HFFc6 (cell line): ENCODE measurements at places on chromosomes 2 and 18.

GRCh38 chr2:238941262-238941792 is 93.4 kb downstream of the TWIST2 start:
- no peak for DNase-seq

DNA sequence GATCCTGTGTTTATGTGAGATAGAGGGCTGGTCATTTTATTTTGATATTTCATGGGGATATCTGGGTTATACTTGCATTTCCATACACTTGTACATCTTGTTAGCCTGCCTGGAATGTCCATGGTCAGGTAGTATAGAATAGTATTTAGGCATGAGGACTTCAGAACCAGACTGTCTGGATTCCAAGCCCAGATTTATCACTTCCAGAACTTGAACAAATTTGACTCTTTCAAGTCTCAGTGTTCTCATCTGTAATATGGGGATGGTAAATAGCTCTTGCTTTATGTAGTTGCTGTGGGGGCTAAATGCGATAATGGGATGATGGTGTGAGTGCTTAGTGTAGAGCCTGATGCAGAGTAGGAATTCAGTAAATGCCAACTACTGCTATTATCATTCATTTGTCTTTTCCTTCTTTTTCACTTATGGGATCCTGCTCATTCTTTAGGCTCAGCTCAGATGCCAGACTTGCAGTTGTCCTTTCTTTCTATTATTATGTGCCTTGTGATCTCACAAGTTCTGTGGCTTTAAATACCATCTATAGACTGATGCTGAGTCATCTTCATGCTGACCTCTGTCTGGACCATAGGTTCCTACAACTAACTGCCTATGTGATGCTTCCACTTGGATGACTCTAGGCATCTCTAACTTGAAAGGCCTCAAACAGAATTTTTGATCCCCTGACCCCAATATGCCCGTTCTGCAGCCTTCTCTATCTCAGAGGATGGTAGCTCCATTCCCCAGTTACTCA is 67.4 kb downstream of the POLE4 start:
- peak; percentile 29 for DNase-seq

GRCh38 chr18:36650906-36651305 is 177.9 kb downstream of the TPGS2 start:
- DNase-seq = no peak

DNA sequence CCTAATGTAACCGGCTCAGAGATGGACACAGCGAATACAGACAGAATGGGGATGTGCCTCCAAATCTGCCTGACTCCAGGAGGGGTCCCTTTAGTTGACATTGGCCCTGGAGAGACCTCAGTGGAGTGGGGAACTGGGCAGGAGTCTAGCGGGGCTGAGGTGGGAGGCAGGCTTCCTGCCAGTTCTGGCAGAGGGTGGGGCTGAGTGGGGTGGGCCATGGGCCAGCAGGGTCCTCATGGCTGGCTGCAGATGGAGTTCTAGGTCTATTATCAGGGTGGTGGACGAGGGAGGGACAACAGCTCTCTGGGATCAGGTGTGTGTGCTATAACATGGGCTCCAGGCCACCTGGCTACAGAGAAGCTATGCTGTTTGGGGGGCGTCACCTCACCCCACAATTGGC is 21.1 kb downstream of the PROC start:
- DNase-seq = no peak

GRCh38 chr2:17327649-17328048 is 190.6 kb downstream of the RAD51AP2 start:
- DNase-seq = no peak

- DNase-seq = peak; percentile 77
These were observed 26.4 kb upstream of the TFPI start for GRCh38 chr2:187580462-187581124.

GRCh38 chr2:210718503-210718902 is 162.1 kb downstream of the CPS1 start:
- DNase-seq = no peak

DNA sequence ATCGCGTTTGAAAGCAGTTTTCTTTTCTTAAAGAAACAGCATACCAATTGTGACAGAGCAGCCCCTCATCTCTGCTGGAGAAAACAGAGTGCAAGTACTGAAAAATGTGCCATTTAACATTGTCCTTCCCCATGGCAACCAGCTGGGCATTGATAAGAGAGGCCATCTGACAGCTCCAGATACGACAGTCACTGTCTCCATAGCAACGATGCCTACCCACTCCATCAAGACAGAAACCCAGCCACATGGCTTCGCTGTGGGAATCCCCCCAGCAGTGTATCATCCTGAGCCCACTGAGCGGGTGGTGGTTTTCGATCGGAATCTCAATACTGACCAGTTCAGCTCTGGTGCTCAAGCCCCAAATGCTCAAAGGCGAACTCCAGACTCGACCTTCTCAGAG is 9.5 kb downstream of the GRHL1 start:
- DNase-seq = no peak

- no peak for DNase-seq
These were observed 763.0 kb upstream of the ACVR2A start for GRCh38 chr2:147081831-147082230.

DNA sequence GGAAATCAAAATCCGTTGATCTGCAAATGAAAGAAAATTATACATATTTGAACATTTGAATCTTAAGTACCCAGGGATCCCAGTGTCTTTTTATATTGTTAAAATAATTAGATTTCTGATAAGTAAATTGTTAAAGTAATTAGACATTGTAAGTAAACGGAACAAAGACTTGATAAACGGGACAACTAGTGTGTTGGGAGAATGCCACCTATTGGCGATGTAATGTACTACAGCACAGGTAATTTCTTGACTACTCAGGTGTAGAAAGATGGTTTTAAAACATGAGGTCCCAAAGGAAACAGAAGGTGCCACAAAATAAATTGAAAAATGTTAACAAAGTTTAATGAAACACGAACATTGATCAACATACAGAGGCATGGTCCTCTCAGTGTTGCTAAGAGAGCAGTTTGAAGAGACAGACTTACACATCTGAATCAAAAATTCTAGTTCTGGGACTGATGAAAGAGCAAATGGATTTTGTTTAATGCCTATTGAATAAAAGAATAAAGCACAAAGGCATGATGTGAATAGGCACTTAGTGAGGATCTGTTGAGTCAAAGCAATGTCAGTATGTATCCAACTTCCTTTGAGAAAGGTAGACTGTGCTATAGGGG is 103.4 kb upstream of the RASGRP3 start:
- no peak for DNase-seq

GRCh38 chr2:79235135-79235534 is 75.6 kb upstream of the REG3A start:
- DNase-seq = no peak

GRCh38 chr2:71926876-71927756 is 220.5 kb downstream of the CYP26B1 start:
- no peak for DNase-seq

DNA sequence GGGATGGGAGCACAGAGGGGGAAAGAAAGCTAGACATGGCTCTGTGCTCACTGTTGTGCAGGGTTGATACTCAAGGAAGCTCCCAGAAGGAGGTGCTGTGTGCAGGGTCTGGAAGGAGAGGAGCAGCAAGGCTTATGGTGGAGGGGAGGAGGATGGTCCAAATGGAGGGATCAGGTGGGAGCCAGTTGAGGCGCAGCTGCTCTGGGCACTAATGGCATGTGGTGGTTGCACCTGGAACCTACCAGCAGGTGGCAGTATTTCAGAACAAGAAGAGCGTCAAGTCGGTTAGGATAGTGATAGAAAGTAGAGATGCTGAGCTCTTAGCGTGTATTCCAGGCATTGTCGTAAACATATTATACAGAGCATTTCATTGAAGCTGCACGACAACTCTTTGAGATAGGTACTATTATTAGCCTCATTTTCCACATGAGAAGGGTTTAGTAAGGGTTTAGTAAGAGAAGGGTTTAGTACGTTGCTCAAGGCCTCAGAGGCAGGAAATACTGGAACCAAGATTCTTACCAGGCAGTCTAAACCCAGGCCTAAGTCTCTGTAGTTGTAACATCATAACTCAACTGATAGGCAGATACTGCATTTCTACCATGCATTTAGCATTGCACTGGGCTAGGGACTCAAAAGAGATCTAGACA is 223.7 kb downstream of the CYP26B1 start:
- DNase-seq = no peak

DNA sequence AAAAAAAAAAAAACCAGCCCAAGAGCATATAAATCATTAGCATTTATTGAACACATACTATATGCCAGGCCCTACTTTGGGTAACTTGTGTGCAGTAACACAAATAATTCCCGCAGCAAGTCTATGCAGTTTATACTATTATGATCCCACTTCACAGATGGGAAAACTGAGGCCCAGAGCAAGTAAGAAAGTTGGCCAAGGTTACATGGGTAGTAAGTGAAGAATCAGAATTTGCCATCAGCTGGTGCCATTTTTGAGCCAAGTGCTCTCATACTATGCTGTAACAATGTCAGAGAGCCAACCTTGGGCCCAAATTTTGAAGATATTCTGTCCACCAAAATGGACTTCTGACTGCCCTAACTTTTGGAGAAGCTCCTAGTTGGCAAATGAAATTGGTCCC is 13.5 kb upstream of the PSD4 start:
- no peak for DNase-seq

DNA sequence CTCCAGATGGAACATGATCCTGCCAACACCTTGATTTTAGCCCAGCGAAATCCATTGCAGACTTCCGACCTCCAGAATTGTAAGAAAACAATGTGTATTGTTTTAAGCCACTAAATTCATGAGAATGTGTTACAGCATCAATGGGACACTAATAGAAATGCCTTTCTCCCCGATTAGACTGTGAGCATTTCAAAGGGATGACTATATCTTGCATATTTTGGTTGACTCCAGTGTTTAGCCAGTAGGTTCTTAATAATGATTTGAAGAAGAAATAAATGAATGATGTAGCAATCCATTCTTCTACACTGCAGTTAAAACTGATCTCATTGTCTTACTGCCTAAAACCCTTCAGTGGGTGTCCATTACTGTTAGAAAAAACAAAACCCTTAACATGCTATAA is 67.4 kb upstream of the ACVR1C start:
- DNase-seq = peak; percentile 69

DNA sequence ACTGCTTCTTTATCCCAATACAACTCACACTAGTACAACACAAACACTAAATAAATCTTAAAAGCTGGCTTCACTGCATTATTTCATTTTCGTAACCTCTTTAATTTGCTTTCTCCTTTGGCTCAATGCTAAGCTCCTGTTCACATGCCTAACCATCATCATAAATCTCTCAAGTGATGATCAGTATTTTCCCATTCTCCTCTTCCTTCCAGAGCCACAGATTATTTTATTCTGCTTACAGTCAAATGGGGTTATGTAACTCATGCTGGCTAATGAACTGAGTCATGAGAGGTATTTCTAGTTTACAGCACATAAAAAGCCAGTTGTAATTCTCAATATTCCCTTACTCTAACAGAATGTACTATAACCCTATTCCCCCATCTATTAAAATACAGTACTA is 350.4 kb upstream of the ZC3H15 start:
- no peak for DNase-seq

DNA sequence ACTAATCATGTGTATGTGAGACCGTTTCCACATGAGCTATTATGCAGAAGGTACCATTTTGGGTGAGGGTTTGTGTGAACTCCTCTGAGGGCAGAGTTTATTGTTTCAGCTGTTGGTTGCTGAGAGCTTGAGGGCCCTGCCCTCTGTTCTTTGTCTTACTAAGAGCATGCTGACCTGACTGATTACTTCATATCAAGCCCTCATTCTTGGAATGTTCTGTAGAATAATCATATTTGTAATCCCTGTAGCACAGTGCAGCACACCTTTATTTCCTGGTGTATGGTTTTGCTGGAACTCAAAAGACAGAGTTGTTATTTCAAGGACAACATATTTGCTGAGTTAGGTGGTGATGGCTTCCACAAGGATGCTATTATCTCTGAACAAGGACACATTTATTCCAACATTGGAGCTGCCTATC is 118.5 kb downstream of the GALNT3 start:
- DNase-seq = no peak

GRCh38 chr2:182291296-182291695 is 135.5 kb downstream of the PDE1A start:
- DNase-seq = no peak

GRCh38 chr2:1791006-1791605 is 46.8 kb upstream of the PXDN start:
- no peak for DNase-seq

GRCh38 chr18:26575865-26576217 is 27.5 kb upstream of the KCTD1 start:
- DNase-seq = no peak

DNA sequence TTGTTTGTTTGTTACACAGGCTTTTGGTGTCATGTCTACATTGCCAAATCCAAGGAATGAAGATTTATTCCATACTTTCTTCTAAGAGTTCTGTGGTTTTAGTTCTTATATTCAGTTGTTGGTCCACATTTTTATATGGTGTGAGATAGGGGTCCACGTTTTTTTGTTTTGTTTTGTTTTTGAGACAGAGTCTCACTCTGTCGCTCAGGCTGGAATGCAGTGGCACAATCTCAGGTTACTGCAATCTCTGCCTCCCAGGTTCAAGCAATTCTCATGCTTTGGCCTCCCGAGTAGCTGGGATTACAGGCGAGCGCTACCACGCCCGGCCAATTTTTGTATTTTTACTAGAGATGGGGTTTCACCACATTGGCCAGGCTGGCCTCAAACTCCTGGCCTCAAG is 8.2 kb downstream of the RALBP1 start:
- DNase-seq = no peak

GRCh38 chr2:149463328-149464002 is 124.1 kb downstream of the MMADHC start:
- no peak for DNase-seq

- no peak for DNase-seq
These were observed 378.3 kb downstream of the MTX2 start for GRCh38 chr2:176647325-176648165.

- DNase-seq = no peak
These were observed at the start of gene FBLN7 for GRCh38 chr2:112138159-112139032. FBLN7 (plus strand) TSS chr2:112138385; CDS start chr2:112138656, 271 bp downstream.

- no peak for DNase-seq
These were observed 82.2 kb upstream of the ID2 start for GRCh38 chr2:8599421-8600242.

GRCh38 chr2:34365932-34366331 is 766.8 kb upstream of the FAM98A start:
- DNase-seq = no peak

DNA sequence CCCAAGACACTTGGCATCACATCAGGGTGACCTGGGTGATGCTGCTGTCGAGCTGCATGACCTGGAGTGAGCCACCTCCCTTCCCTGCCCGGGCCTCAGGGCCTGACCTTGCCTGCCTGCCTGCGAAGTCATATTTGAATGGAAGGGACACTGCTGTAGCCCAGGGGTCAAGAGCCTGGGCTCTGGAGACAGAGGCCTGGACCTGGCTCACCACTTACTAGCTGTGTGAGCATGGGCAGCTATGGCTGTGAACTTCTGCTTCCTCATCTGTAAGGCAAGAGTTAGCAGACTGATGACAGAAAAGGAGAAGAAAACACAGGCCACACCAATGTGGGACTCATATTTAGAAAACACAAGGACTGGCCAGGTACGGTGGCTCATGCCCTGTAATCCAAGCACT is 118.7 kb downstream of the ZFP36L2 start:
- DNase-seq = no peak

GRCh38 chr2:192953116-192953515 is 758.4 kb upstream of the TMEFF2 start:
- DNase-seq = no peak

- no peak for DNase-seq
These were observed 155.0 kb upstream of the KCTD1 start for GRCh38 chr18:26703170-26703930.
